SJSA1 (cell line): ENCODE measurements at places on chromosomes 3 and 15. TPM values are rescaled to one million over a fixed set of nuclear protein-coding genes. Genes with fewer than 3 reads are reported as not detected.

DNA sequence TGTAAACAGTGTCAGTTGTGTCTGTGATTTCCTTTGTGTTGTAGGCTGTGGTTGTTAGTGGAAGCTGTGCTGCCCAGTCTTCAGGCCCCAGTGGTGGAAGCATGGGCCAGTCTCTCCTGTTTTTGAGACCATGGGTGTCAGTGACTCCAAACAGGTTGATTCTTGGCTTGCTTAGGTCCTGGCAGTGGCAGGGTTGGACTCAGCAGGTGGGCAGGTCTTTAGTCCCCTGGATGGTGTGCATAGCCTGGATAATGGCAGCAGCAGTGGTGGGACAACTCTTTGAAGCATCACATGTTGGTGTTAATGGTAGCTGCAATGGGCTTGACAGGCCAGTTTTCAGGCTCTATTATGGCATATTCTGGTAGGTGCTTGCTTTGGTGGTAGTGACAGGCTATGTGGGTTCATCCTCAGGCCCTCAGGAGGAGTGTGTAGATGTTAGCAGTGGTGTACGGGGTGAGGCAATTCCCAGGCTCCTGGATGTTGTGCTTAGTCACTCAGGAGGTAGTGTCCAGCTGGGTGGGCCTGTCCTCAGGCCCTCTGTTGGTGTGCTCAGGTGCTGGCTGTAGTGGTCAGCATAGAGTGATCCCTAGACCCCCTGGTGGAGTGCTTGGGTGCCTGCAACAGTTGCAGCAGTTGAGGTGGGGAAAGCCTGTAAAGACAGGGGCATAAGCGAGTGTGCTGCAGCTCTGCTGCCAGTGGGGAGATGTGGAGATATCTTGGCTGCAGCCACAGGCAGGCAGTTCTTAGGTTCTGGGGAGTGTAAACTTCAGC lies 596.7 kb downstream of the PDCD6IP start:
- no peak for DNase-seq

AADAC gene
- total RNA-seq, result 0.34 TPM in 2 replicates

DNA sequence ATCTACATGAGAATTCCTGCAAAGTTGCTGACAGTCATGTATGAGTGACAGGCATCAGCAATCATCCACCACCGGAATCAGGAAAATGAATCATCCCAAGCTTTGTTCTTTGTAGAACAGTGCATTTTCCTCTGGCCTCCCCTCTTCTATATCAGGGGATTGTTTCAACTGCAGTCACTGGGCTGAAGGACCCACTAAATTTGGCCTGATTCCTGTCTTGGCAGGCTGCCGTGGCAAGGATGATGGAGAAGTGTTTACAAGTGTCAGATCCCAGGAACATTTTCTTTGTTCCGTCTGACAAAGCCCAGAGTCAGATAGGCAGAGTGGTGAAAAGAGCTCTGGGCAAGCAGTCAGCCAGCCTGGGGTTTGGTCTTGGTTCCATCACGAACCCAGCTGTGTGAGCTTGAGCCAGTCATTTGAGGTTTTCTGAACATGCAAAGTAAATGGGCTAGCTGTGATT lies 175.1 kb upstream of the TSC22D2 start:
- DNase-seq, result peak; percentile 66

GRCh38 chr3:127277561-127277960 lies 10.3 kb downstream of the PRR20G start:
- no peak for DNase-seq

SPATA12 gene
- total RNA-seq, result not detected in 2 replicates
